ENCODE measurements at places on chromosomes 11 and 22.

GRCh38 chr11:134853992-134854991, 442.2 kb upstream of the B3GAT1 start:
- DNase-seq = peak; percentile 27

DNA sequence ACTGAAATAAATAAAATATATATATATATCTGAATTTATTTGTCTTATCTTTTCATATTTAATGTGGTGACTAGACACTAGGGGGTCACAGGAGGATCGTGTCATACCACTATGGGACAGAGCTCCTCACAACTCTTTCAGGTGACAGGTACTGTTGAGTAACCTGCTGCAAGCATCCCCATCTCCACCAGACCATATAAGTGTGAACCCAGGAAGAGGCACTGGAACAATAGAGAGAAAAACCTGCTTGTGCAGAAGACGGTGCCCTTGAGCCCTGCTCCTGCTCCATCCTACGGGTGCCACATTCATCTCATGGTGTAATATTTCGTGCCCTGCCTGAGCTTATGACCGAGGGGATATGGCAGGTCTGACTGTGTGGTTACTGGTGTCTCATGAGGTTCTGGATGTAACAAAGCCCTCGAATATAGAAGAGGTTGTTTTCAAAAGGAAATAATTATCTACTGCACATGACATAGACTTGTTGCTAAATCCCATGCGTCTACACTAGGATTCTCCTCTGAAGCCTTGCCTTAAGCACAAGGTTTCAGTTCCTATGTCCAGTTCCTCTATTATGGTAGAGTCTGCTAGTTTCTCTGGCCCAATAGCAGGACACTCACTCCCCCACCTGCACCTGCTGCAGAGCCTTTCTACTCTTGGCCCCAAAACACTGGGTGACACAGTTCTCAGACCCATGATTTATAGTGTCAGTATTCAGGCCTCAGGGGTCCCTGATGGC, 70.4 kb downstream of the GGTLC2 start:
- DNase-seq = no peak

DNA sequence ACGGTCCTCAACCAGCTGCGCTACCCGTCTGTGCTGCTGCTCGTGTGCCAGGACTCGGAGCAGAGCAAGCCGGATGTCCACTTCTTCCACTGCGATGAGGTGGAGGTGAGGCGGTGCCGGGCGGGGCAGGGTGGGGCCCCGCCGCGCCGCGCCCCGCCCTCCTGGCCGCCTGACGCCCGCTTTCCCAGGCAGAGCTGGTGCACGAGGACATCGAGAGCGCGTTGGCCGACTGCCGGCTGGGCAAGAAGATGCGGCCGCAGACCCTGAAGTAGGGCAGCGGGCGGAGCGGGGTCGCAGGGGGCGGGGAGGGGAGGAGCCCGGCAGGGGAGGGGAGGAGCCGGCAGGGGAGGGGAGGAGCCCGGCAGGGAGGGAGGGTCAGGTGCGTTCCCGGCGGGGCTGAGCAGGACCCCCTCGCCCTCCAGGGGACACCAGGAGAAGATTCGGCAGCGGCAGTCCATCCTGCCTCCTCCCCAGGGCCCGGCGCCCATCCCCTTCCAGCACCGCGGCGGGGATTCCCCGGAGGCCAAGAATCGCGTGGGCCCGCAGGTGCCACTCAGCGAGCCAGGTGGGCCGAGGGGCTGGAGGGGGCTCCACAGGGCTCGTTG, 14.7 kb downstream of the EPS8L2 start:
- peak; percentile 66 for DNase-seq

- DNase-seq = peak; percentile 67
Measured at GRCh38 chr22:33917744-33918406, 2.4 kb downstream of the LARGE1 start.

All from NCI-H82 (cell line).